NCI-H226 (cell line): ENCODE measurements at places on chromosomes 4 and X.

- DNase-seq, result no peak
Measured at GRCh38 chr4:5753366-5753765, 42.4 kb downstream of the EVC start.

DNA sequence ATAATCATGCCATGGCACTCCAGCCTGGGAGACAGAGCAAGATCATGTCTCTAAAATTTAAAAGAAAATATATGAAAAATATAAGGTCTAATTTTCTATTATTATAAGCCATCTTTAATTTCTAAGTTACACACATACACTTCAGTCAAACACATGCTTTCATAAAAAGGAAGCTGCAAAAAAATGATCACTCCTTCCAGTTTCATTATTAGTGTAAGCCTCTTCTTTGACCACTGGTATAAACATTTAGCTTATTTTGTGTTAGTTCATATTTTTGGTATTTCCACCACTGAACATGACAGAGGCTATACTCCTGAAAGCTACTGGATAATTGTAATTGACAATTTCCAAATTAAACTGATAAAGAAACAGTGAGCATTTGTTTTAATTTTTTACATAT is 163.3 kb upstream of the USP38 start:
- DNase-seq, result no peak

DNA sequence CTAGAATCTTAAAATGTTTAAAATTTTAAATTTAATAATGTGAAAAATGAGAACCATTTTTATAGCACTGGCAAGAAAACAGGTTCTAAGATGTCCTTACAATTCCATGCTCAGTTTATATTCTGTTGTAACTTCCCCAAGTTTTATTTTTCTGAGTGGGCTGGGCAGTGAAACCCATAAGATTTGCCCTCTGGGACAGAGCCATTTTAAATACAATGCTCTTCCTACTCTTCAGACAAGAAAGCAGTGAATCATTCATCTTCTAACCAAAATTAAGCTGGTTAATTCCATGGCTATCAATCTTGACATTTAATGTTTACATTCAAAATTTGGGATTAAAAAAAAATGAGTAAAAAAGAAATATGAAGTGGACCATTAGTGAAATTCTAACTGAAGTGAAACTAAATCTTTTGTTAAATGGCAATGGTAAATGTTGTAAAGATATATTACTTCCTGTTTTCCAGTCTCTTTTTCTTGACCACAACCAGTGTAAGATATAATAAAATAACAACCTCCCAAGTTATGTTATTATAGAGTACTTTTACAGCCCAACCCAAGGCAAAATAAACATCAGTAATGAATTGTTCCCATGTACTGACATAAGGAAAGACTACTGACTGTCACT is 37.2 kb upstream of the PTPN13 start:
- no peak for DNase-seq

- DNase-seq, result no peak
Measured at GRCh38 chrX:107978707-107979307, 3.4 kb downstream of the TEX13B start.

DNA sequence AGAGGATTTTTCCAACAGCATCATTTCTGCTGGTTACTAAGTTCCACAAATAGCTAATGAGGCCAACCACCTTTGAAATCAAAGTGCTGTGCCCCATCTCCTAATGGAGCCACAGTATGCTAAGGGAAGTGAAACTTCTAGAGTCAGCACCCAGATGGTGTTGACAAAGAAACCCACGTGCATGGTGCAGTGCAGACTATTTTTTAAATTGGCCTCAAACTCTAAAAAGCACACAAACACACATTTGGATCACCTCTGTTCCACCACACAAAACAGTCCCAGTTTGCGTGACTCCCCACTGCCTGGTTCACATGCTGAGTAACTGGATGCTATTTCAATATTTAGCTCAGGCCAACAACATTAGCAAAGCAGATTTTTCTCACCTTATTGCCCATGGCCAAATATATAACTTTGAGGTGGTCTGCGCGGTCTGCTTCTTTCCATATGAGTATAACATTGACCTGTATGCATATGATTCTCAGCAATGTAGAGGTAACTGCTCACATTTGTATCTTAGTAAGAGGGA is 69.9 kb downstream of the AMELX start:
- no peak for DNase-seq

GRCh38 chr4:174317531-174317930 is 33.8 kb downstream of the CEP44 start:
- no peak for DNase-seq

- no peak for DNase-seq
Measured at GRCh38 chr4:76867880-76868655, 29.9 kb downstream of the SOWAHB start.

GRCh38 chrX:147900349-147900748 is 11.4 kb upstream of the FMR1 start:
- DNase-seq, result peak; percentile 23

GRCh38 chr4:24249972-24250371 is 334.4 kb downstream of the DHX15 start:
- DNase-seq, result no peak

DNA sequence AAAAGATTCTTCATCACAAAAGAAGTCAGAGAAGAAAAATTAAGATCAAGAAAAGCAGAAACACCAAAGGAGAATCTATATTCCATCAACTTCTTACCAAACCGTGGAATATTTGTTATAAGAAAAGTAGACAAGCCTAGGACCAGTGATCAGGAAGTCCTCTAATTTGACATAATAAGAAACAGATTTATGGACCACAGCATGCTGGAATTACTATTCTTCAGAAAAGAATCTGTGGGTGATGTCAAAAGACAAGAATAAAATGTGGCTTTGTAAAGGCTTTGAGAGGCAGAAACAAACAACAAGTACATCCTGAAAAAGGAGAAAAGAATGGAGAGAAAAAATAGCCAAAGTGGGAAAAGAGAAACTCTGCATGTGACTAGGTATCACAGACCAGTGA is 123.3 kb downstream of the SLC10A7 start:
- no peak for DNase-seq

DNA sequence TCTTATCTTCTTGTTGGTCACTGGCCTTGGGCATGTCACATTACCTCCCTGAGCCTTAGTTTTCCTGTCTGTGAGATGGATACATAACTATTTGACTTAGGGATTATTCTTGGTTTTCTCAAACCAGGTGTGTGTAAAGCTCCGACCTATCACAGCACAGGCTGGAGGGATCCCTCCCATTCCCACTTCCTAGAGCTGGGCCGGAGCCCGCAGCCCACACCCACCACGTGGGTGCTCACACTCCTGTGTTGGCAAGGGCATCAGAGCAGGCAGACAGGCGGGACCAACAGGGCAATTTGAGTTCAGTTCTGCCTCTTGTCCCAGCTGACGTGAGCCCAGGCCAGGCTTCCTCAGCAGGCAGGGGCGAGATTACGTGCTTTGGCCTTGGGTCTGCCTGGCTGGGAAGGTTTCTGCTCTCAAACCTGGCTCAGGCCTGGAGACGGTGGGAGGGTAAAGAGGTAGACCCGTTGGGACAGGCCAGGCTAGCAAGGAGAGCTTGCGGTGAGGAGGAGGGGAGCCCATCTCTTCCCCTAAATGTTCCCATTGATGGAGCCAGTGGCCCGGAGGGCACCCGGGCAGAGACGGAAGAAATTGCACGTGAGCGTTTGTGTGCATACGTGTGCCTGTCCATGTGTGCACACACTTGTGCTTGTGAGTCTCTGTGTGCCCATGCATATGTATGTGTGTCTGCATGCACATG is 734 bp upstream of the SH3TC1 start:
- no peak for DNase-seq

DNA sequence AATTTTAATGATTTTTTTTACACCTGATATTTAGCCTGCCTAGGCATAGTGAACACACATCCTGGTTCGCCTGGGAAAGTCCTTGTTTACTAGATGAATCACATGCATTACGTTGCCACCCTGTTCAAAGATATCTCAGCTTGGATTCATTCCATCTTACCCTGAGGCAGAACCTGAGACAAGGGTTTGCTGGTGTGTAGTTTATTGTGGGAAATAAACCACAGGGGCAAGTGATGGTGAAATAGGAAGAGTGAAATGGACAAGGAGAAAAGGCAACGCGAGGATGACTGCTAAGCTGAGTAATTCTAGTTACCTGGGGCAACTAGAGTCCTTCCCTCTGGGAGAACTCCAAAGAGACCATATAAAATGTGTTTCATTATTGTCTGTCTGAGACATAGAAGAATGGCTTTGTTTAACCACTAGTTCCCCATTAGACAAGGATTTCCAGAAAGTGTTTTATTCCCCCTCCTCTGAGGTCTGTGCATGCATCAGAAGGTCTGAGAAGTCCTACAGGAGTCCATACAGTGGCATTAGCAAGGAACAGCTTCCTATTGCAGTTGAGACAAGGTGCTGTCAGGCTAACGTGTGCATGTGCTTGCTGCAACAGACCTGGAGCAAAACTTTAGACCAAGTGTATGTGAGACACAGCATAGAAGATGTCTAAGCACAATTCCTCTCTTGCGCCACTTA is 797.3 kb upstream of the FRG1 start:
- no peak for DNase-seq

GRCh38 chr4:3268395-3269104 is 19.6 kb downstream of the MSANTD1 start:
- DNase-seq, result no peak

GRCh38 chr4:7212101-7212674 is 19.9 kb downstream of the SORCS2 start:
- peak; percentile 31 for DNase-seq

DNA sequence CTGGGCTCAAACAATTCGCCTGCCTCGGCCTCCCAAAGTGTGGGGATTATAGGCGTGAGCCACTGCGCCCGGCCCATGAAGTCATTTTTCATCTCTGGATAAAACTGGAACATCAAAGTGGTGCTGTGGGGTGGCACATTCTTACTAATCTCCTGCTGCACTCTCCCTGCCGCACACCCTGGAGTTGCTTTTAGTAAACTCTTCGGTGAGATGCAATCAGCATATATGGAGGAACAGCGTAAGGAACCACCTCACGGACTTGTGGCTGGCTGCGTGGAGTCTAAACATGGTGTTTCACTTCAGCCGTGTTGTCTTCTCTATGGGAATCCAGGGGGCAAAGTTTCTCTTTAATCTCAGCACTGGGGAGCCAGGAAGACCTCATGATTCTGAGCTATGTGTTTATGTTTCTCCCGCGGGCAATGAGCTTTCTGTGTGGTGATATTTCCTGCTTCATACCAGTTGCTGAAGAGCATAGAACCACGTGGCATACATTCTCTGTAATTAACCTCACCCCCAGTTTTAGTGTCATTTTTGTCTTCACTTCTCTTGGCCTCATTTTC is 2.1 kb upstream of the RHOH start:
- DNase-seq, result no peak

DNA sequence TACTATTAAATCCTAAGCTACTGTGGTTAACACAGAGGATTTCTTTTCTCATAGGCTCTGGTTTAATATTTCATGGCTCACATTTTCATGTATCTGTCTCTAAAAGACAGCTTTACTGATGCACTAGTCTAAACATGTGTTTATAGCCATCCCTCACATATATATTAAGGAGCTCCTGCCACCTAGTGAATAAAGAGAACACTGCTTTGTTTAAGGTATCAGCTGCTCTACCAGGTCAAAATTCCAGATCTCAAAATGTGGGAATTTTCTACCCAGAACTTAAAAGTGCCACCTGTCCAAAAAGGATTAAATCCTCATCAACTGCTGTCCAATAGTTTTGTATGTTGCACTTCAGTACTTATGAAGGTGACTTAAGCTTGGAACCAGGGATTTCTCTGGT is 188.5 kb upstream of the TEX13C start:
- no peak for DNase-seq

GRCh38 chr4:3337811-3338210 is 45.0 kb downstream of the RGS12 start:
- DNase-seq, result no peak

GRCh38 chr4:168551945-168552695 is 55.3 kb downstream of the PALLD start:
- DNase-seq, result no peak

GRCh38 chr4:125125276-125125675 is 189.5 kb upstream of the FAT4 start:
- no peak for DNase-seq

- no peak for DNase-seq
Measured at GRCh38 chr4:3295837-3296624, 3.2 kb downstream of the RGS12 start.

DNA sequence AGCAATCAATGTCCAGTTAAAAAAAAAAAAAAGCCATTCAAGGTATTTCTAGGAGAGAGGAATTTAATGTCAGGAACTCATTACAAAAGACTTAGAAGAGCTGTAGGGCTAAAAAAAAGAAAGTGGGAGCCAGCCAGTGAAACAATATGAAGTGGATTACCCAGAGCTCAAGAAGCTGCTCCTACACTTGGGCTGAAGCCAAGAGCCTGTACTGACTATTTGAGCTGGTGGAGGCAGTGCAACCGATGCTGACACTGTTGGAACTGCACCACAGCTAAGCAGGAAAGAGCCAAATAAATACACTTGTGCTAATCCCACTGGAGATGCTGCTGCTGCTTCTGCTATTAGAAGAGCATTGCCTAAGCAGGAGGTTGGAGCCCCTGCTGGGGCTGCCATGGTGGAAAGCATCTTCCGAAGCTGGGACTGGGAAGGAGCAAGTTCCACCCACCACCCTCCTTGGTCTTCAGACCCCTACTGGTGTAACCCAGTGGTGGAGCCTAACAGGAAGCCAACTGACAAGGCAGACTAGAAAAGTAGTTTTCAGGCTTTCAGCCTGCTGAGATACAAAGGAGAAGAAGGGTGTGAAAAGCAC is 65.4 kb downstream of the CXXC4 start:
- DNase-seq, result no peak

DNA sequence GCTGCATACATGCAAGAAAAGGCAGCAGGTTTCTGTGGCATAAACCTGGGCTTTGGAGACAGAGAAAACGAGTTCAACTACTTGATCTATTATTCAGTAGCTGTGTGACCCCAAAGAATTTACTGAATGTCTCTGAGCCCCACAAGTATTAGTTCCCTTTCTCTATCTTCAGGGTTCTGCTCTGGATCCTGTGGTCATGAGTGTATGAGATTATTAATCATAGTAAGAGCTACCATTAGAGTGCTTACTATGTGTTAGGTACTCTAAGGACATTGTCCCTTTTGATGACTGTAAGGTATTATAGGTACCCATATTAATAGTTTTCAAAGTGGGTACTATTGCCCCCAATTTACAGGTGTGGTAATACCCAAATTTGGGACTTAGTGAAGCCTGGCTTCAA is 5.5 kb downstream of the TEX13D start:
- DNase-seq, result no peak

GRCh38 chr4:40850496-40850895 is 100.7 kb downstream of the NSUN7 start:
- no peak for DNase-seq

DNA sequence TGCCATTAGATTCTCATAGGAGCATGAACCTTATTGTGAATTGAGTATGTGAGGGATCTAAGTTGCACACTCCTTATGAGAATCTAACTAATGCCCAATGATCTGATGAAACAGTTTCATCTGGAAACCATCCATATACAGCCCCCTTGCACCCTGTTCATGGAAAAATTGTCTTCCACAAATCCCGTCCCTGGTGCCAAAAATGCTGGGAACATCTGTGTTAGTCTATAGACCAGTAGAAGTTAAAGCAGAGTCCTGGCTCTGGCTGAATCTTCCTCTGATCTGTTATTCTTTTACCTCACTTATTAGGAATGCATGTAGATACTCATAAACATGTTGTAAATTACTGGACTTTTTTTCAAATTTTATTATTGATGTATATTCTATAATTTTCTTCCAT is 29.2 kb downstream of the SULT1B1 start:
- DNase-seq, result no peak

GRCh38 chr4:1603413-1604135 is 80.5 kb downstream of the FAM53A start:
- DNase-seq, result no peak
